Effector memory CD8-positive, alpha-beta T cell (primary cell): ENCODE measurements at places on chromosomes 5 and 9.

GRCh38 chr5:1048861-1049838 lies 40.5 kb downstream of the NKD2 start:
- no peak for DNase-seq

DNA sequence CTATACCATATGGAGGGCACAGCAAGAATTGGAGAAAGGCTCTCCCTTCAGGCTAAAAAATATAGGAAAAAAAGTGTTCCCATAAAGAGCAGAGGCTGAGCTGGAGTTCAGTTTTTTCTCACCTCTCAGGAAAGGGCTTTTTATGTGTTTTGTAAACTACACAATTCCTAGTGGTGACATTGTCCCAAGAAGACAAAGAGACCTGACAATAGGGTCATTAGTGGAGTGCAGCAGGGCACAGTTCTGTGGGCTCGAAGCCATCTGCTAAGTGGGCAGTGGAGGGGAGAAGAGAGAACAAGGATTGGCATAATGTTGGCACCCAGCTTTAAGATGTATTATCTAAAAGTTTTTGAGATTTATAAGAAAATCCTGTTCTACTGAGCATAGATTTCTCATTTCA lies 162.5 kb downstream of the HCN1 start:
- DNase-seq: no peak

DNA sequence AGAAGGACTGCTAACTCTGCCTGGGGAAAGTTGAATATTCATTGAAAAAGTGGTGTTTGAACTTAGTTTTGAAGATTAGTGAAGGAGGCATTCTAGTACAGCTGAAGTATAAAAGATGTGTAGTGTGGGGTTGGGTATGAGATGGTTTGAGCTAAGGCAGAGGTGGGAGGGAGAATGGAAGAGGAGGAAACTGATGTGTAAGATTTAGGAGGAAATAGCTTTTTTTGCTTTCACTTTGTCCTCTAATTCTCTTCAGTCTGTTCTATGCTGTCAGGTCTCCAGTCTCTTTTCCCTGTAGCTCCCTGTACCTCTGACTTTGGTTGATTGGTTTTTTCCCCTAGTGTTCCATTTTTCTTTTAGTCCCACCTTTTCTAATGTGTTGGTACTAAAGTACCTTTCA lies 9.0 kb downstream of the CREBRF start:
- DNase-seq: no peak

DNA sequence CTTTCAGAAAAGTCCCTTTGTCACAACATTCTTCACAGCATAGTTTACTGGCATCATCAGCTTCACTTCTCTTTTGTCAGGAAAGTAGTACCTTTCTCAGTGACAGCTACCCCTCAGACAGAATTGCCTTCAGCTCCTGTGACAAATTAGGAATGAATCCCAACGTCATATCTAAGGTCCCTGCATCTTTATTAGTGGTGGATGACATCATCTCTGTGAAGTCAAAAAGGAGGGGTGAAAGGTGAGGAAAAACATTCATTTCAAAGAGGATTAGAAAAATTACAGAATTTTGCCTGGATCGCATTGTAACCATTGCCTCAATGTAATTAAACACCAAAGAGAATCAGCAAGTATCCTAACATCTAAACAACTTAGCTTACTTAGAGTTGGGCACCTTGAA lies 7.9 kb upstream of the INSL6 start:
- no peak for DNase-seq

- DNase-seq: no peak
Observed at GRCh38 chr5:42798284-42799240, 13.1 kb downstream of the SELENOP start.

- no peak for DNase-seq
Observed at GRCh38 chr9:17272536-17272935, 137.7 kb downstream of the CNTLN start.

DNA sequence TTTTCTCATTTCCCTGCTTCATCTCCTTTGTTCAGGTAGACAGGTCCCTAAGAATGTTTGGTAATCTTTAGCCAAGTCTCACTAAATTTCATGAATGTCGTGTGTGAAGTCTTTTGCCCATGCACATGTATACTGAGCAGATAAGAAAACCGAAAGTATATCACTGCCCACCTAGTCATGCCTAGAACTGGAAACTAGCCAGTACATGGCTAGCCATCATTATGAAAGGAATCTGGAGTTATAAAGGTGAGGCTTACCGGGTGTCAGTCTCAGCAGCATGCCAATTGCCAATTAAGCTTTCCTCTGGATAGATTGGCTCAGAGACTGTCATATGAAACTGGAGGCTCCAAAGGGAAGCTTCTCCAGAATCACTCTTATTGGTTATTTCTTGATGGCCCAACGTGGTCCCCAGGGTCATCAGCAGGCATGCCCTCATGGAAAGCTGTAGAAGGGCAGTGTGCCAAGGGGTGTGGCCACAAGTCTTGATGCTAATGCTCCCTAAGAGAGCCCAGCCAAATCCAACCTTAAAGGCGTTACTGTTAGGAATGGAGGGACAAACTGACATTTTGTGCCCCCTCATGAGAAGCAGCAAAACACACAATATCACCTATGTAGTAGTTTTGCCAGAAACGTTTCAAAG lies 307.3 kb upstream of the PIK3R1 start:
- no peak for DNase-seq
